ENCODE measurements at places on chromosomes 16 and 17.

GRCh38 chr17:74619077-74619673 is 4.4 kb downstream of the CD300E start:
- DNase-seq, result no peak

DNA sequence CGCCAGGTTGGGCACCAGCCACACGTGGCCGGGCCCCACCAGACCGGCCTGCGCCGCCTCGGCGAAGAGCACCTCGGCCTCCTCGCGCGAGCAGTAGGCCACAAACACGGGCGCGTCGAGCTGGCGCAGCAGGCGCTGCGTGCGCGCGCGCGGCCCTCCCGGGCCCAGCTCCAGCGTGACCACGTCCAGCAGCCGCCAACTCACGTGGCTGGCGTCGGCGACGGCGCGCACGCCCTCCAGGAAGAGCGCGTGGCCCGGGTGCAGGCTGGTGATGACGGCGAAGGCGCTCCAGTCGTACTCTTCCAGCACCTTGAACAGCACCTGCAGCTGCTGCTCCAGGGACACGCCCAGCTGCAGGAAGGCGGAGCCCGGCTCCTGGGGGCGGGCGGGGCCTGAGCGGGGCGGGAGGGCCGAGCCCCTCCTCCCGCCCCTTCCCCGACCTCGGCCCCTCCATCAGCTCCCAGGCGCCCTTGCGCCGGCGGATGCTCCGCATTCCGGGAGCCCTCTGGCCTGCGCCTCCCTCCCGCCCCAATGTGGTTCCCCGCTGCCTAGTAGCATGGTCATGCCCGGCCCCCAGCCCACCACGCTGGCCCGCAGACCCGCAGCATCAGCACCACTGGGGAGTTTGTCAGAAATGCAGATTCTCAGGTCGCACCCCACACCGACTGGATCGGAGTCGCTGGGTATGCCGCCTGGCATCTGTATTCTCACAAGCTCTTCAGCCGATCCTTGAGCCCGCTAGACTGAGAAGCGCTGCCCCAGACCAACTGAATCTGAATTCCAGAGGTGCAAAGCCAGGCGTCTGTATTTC is 7.2 kb downstream of the GRIN2C start:
- no peak for DNase-seq

- no peak for DNase-seq
Observed at GRCh38 chr16:66639091-66639885, 34.8 kb downstream of the CMTM3 start.

- no peak for DNase-seq
Observed at GRCh38 chr16:74281300-74281699, 15.3 kb upstream of the PSMD7 start.

DNA sequence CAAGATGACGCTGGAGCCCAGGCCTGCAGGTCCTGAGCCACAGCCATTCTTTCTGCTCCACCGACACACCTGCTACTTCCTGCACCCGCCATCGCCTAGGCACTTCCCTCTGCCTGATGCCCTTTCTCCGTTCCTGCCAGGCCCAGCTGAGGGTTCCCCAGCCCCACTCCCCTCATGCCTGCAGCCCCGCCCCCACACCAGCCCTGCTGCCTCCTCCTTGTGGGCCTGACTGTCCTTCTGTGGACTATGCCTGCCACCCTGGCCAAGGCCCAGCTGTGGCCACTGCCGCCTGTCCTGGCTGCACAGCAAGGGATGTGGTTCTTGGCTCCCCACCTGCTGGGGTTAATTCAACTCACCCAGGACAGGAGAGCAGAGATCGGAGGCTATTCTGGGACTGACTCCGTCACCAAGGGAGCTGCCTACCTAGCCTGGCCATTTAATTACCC is 7.5 kb downstream of the NATD1 start:
- DNase-seq, result no peak

DNA sequence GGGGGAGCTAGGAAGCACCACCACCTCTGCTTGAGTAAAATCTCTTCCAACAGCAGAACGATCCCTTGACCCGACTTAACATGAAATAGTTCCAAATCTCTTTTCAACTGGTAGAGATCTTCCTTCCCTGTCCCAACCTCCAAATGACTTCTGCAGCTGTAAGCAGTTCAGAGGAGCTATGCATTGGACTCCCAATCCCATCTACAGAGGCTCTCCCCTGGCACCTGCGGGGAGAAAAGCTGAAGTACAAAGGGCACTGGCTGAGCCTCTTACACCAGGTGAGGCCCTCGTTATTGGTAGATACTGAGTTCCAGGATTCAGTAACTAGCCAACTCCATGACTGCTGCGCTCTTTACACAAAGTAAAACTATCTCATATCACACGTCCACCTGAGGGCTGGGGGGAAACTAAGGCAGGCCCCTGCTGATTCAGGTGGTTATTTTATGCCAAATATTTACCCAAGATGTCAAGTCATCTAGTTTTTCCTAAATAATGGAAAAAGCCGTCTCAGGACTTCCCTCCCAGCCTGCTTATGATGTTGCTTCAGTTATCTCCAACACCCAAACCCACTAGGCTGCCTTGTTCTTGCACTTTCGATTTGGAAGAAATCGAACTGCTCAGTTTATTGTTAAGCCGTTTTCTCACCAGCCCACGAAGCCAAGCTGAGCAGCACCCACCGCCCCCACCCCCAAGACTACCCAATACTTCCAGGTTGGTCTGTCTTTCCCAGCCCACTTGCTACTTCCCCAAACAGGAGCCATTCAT is 3.2 kb downstream of the ACTG1 start:
- DNase-seq, result no peak

GRCh38 chr17:14739656-14740431 is 439.0 kb downstream of the HS3ST3B1 start:
- no peak for DNase-seq

DNA sequence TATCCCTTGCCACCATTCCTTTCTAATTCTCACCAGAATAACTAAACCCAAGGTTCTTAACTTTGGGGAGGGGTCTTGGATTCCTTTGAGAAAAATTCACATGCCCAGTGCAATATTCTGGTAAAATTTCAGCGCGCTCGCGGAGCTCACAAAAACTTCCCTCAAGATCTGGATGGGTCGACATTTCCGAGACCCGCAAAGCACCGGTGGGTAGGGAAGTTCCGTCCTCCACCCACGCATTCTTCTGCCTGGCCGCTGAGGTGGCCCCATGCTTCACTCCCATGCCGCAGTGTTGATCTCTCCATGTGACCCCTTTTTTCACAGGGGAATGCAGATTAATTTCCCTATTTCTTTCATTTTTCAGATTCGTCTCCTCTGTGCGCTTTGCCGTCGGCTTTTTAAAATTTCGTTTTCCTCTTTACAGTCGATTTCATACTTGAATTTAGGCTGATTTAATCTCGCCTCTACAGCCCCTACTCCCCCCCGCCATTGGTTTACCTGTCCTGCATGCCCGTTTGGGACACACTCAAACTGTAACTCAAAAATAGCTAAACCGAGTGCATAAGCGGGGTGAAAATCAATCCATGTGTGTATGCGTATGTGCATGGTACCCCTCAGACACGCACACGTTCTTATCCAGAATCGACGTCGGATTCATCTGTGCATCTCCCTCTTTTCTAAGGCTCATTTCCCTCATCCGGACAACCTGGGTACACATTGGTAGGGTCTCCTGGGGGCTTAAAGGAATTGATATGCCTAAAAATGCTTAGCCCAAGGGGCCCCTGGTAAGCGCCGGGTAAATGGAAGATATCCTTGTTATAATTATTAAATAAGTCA is 1.4 kb upstream of the SP6 start:
- no peak for DNase-seq
